CD4-positive, alpha-beta T cell (primary cell): ENCODE measurements at places on chromosomes 16 and 17.

DNA sequence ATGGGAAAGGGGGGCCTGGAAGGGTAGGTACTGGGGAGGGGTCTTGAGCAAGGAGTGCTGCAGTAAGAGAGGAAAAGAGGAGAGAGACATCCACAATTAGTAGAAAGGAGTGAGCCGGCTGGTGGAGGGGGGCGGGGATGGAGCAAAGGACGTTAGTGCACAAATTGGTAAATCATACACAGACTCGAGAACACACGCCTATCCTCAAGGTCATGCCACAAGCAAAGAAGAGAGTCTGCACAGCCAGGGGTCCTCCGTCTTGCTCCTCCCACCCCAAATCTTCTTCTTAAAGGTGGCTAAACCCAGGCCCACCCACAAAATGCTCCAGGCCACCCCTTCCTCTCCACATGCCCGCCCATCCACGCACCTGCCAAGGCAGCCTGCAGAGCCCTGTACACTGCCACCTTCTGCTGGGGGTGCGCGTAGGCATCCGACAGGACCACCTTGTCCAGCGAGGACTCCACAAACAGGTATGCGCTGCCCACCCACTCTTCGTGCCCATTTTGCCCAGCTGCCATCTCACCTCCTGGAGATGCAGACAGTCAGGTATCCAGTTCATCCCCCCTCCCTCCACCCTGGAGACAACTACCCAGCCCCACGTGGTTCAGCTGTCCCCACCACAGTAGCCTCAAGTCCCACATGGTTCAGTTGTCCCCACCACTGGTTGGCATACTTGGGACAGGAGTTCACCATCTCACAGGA lies 3.4 kb downstream of the TRADD start:
- DNase-seq, result no peak

- no peak for DNase-seq
Measured at GRCh38 chr17:38667787-38668122, 7.0 kb downstream of the EPOP start.

GRCh38 chr16:55597928-55598327 lies 31.4 kb downstream of the CAPNS2 start:
- no peak for DNase-seq

- no peak for DNase-seq
Measured at GRCh38 chr16:54595621-54596020, 309.0 kb upstream of the IRX3 start.

DNA sequence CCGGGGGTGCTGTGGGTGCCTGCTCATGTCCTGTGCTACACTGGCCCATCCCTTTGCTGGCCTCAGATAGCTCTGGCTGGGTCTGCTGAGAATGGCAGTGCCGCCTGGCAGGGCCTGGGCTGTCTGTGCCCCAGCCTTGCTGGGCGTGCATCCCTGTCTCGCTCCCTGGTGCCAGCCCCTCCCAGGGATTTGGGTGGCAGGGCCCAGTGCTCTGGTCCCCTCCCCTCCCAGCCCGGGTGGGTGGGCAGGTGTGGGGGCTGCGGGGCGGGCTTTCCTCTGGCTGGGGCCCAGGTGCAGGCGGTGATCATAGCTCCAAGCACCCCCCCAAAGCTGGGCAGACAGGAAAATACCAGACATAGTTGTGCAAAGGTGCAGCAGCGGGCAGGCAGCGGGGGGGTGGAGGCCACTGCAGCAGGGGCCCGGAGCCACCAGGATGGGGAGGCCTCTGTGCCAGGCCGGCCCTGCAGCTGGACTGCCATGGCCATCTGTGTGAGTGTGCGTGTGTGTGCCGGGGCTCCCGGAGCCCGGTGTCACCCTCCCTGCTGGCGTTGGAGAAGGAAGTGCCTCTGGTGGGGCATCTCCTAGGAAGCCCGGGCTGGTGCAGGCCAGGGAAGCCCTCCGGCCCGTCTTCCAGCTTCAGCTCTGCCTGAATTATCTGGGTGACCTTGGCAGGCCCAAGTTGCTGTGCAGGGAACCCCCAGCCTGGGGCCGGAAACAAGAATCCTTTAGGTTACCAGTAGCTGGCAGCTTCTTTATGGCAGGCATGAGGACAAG lies 7.4 kb downstream of the GLIS2 start:
- DNase-seq, result no peak

DNA sequence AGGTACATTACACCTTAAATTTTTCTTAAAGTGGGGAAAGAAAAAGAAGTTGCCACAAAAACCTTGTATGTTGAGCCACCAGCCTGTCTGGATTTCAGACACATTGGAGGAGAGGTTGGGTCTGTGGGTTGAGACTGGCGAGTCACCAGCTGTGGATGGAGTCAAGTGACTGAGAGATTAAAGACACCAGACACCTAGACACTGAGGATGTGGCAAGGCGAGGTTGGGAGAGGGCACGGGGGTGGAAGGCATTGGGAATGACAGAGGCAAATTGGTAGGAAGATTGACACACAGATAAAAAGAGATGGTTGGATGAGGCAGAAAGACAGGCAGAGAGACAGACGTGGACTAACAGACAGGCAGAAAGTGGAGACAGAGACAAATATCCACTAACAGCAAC lies 49.6 kb downstream of the KCNJ12 start:
- DNase-seq, result no peak

DNA sequence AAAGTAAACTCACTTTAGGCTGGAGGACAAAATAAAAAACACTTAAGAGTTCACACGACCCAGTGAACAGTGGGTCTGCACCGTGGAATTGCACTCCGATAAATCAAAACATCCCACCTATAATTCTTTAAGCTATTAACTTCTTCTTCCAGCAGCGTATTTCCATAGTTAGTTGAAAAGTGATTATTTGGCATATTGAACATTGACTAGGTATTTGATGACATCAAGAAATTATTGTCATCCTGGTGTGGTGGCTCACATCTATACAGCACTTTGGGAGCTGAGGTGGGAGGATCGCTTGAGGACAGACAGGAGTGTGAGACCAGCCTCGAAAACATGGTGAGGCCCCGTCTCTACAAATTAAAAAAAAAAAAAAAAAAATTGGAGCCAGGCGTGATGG lies 23.4 kb downstream of the IGF2BP1 start:
- no peak for DNase-seq

GRCh38 chr16:22001591-22001990 lies 675 bp upstream of the PDZD9 start:
- no peak for DNase-seq

DNA sequence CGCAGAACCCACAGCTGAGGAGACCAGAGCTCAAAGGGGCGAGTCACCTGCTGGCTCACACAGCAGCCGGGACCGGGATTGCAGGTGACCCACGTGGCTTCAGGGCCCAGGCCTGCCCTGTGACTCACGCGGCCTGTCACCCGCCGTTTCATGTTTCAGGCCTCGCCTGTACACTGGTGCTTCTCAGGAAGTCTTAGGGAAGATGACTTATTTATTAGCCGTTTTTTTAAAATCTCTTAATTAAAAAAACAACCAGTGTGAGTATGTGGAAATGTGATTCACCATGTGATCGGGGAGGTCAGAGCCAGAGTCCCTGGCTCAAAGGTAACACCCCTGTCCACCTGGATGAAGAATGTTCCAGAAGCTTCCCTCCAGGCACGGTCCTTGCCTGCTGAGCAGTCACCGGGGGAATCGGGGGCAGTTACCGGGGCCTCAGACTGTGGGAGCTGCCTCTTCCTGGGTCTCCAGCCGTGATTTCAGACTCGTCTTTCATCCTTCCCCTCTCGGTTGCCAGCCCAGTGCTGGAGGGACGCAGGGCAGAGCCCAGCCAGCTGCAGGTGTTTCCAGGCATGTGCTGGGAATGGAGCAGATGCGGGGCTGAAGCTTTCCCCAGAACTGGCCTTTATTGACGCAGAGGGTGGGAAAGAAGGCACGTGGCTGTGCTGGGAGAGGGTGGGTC lies 49.3 kb downstream of the CMIP start:
- no peak for DNase-seq

GRCh38 chr17:74542727-74543383 lies 3.1 kb downstream of the CD300C start:
- DNase-seq, result no peak

DNA sequence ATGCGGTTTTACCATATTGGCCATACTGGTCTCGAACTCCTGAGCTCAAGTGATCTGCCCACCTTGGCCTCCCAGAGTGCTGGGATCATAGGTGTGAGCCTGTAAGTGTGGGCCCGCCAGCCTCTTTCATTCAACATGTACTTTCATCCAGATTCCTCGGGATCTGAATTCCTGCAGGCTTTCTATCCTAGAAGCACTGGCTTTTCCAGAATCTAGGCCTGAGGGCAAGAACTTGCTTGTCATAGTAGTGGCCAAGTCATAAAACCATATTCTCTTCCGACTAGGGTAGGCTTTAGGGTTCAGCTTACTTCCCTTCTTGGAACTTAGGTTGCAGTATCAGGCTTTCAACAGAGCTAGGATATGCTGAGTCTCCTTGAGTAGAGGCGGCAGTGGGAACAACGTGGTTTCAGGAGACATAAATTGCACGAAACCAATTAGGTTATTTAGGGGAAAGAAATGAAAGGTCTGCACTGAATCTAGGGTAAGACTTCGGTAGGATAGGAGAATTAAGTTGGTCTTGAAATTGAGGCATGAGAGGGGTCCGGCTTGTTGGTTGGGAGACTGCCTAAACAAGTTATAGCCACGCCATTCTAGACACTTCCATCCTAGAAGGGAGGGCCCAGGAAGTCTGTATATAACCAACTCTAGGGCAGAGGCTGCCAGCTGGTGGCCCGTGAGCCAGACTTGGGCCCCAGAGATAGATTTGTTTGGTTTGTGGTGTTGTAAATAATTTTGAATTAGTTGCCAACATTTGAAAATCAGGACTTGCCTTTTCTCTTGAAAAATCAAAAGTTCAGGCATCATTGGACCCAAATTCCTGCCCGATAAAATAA lies 15.6 kb downstream of the SLC7A6 start:
- no peak for DNase-seq

DNA sequence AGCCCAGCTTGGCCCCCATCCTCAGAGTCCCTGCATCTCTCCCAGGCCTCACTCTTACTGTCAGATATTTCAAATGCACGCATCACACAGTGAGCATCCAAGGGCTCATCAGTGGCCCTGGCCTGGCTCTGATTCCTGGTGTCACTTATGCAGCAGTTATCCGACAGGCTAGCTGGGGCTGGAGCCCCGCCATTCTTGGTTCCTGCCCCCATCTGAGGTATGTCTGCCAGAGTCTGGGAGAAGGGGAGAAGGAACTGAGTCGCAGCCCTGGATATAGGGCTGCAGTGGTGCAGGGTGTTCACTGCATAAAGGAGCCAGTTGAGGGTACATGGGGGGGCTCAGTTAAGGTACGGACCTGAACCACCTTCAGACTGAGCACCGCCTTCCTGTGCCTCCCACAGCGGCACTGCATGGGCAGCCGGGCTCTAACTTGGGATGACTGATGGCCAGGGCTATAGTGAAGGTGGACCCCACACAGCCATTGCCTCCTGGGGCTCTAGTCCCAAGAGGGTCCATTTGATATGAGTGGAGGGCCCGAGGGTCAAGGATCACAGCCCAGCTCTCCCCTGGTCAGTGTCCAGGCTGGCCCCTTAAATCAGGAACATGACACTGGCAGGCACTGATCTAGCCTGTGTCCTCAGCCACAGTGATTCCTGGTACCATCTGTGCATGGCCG lies 1.8 kb upstream of the RASD1 start:
- no peak for DNase-seq

GRCh38 chr17:65668211-65668610 lies 106.8 kb upstream of the AXIN2 start:
- no peak for DNase-seq

GRCh38 chr17:10396524-10397163 lies 23.8 kb upstream of the MYH13 start:
- no peak for DNase-seq

DNA sequence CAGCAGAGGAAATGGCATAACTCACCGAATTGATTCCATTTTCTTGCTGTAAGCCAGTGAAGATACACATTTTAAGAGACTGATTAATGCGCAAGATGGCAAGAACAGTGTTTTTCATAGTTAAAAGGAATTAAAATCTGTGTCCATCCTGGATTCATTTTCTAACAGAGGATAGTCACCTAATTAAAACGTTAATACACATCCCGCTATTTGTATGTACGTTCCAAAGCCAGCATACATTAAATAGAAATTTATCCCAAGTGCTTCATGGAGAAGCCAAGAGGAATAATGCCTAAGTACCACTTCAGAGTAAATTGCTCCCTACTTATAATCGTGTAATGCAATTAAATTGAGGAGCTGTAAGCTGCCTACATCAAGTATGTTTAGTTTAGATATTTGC lies 49.9 kb downstream of the RBFOX1 start:
- no peak for DNase-seq

DNA sequence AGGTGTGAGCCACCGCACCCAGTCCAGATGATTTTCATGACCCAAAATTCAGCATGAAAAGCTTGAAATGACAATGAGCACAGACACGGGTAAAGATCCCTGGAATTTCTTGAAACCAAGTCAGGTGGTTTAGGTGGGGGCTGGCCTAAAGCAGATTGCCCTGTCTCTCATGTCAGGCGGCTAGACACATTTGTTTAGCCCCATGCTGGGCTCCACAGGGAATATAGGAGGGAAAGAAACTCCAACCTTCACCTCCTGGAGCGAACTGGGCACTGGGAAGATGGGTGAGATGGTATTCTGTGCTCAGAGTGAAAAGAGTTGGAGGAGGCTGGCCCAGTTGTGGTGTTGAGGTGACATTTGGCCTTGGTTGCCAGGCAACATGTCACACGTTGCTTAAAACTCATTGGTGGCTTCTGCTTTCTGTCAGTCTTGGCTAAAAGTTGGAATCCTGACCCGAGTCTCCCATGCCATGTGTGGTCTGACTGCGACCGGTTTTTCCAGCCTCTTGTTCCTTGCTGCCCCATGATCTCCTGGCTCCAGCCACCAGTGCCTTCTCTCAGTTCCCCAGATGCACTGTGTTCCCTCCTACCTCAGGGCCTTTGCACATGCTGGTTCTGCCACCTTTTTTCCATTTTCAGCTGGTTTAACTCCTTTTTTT lies 113.7 kb downstream of the ABCC6 start:
- DNase-seq, result no peak

DNA sequence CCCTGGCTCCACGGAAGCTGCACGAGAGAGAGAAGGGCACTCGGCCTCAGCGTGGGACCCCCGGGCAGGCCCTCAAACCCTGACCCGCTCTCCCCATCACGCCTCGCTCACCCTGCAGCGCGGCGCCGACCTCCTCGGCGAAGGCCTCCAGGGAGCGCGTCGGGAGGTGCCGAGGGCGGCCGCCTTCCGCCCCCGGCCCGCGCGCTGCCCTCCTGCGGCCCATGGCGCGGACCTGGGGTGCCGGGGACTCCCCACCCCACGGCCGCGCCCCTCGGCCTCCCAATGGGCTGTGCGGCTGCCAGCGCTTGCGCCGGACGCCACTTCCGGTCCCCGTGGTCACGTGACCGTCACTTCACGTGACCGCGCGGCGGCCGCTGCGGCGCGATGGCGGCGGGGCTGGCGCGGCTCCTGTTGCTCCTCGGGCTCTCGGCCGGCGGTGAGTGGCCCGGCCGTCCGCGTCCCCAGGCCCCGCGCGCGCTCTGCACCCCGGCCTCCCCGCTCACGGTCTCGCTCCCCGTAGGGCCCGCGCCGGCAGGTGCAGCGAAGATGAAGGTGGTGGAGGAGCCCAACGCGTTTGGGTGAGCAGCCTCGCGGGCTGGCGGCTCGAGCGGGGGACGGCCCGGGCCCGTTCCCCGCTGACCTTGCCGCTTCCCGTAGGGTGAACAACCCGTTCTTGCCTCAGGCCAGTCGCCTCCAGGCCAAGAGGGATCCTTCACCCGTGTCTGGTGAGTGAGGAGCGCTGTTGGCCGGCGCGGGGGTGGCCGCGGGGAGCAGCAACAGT lies at the start of the genes GNPTG and TSR3:
GNPTG (plus strand) TSS at position 350 of the 781 bp plus-strand sequence; CDS start at position 385, 35 bp downstream.
TSR3 (minus strand) TSS at position 297 of the 781 bp plus-strand sequence; CDS start at position 223, 74 bp downstream.
- DNase-seq, result peak; percentile 78
